ENCODE measurements at places on chromosomes 11 and 22.

- DNase-seq: peak; percentile 74
Observed at GRCh38 chr11:119318240-119319135, 1.6 kb upstream of the MCAM start.

- DNase-seq: no peak
Observed at GRCh38 chr22:32684148-32684821, 117.2 kb upstream of the TIMP3 start.

DNA sequence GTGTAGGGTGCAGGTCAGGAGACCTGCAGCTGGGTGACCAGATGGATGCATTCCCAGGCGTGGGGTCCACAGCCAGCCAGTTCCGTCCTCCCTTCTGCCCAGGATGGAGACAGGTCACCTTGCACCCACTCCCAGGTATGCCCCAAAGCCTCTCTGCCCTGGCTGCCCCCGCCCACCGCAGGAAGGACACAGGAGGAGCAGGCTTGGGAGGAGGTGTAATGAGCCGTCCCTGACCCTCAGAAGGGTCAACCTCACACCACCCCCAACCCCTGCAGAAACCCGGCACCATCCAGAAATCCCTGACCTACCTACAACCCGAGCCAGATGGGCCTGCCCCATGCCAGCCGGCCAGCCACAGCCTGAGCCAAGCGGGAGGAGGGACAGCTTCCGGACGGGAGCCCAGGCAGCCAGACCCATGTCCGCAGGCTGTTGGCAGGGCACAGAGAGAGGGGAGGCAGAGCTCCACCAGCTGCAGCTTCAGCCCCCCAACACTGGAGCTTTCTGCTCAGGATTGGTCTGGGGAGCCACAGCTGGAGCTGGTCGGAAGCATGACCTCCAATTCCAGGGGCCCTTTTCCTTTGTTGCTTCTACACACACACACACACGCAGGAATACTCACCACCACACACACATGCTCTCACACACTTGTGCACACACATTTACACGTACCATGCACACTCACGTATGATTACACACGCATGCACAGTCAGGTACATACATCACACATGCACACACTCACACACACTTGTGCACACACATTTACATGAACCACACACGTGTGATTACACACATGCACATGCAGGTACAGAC, 5.3 kb downstream of the IFITM10 start:
- DNase-seq: no peak

GRCh38 chr11:3156282-3156660, 8.8 kb downstream of the OSBPL5 start:
- DNase-seq: peak; percentile 67

DNA sequence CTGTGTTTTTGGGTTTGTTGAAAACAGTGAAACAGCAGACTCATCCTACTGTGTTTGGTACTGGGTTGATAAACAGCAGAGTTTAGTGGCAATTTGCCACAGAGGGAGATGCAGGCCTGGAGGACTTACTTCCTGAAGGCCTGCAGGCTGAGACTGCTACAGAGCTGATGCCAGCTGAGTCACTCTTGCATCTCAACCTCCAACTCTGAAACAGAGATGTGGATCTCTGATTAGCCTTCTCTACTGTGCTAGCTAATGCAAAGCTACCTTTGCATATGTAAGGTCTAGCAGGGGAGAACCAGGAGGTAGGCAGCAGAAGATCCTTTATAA, 14.3 kb downstream of the ATP5MG start:
- DNase-seq: peak; percentile 92

GRCh38 chr11:6285019-6285418, 25.4 kb downstream of the CCKBR start:
- DNase-seq: no peak

- DNase-seq: peak; percentile 96
Observed at GRCh38 chr11:47415949-47416472, 7.6 kb downstream of the SLC39A13 start.

DNA sequence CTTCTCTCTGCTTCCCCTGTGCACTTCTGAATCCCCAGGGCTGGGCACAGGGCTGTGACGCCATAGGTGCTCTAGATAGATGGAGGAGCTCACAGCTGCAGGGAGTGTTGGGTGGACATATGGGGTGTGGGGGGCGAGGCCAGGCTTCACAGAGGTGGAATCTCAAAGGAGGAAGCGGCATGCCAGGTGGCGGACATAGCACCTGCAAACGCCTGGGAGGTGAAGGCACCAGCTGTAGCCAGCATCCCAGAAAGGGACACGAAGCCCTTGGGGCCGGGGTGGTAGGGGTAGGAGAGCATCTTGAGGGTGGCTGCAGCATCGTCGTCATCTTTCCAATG, 14.6 kb upstream of the KCNQ1OT1 start:
- no peak for DNase-seq

GRCh38 chr22:35539910-35540594, 579 bp upstream of the RASD2 start:
- peak; percentile 44 for DNase-seq

DNA sequence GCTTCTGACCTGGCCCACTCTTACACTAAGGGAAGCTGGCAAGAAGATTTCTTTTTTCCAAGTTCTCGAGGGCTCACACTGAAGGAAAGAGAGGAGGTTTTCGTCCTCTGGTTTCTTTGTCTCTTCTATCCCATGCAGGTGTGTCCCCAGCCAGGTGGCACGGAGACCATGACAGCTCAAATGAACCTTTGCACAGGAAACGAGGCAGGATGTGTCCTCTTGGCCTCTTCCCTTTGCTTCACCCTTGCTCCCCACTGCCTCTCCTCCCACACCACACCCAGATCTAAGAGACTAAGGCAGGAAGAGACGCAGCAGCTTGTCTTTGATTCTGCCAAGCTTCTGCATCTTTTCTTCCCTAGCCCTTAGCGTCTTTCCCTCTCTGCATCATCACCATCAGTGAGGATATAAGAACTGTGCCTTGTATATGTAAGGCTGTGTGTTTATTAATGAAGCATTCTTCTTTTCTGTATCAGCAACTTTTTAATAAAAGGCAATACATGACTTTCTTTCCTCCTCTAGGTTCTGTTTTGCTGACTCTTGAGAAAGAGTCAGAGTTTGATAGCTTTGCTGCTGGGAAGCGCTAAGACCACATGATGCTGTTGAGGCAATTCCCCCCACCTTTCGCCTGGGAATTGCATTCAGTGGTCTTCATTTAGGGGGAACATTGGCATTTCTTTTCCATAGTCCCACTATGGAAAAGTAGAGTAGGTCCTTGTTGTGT, 56.0 kb upstream of the PARVA start:
- no peak for DNase-seq

GRCh38 chr11:35003186-35003585, 86.8 kb downstream of the PDHX start:
- DNase-seq: peak; percentile 72

DNA sequence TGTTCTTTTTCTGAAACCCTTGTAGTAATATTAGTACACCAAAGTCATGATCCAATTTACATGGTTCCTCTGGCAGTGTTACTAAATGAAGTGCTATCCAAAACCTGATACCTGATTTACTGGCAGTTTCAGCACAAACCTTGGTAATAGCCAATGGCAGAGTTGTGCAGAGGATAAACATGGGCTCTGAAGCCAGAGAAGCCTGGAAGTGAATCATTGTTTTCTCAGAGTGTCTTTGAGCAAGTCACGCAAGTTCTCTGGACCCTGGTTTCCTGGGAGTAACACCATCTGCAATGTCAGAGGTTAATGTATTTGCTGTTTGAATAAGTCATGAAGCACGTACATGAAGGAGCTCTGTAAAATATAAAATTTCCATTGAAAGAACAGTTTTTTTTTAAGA, 222.3 kb upstream of the NARS2 start:
- peak; percentile 84 for DNase-seq

DNA sequence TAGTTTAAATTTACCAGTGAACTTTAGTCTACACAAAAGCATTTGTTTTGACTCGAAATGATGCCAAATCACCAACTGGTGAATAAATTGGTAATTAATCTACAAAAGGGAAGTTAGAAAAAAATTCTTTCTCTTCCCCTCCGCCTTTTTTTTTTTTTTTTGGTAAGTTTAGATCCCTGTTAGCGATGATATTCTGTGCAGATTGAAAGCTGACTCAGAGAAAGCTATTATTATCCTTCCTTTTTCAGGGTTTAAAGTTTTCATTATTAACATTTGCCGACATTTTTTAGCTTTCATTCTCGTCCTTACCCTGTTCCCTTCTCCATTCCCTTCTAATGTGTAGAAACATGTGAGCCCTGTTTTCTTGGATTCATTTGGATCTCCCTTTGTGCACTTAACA, 16.8 kb upstream of the NUP160 start:
- no peak for DNase-seq

DNA sequence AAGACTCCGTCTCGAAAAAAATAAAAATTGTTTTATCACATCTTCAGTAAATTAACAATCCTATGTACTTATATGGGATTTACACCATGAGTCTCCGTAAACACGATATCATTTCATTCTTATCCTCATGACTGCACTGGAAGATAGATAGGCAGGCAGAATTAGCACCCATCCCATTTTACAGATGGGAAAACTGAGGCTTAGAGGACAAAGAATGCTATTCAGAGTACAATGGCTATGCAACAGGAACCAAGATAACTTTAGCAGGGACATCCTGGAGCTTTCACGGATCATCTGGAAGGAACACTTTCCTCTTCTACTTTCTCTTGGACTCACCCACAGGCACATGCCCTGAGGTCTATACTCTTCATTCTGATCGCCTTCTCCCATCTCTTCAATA, 14.6 kb upstream of the SGSM1 start:
- no peak for DNase-seq

GRCh38 chr11:74570266-74571061, 21.9 kb upstream of the POLD3 start:
- DNase-seq: peak; percentile 42

DNA sequence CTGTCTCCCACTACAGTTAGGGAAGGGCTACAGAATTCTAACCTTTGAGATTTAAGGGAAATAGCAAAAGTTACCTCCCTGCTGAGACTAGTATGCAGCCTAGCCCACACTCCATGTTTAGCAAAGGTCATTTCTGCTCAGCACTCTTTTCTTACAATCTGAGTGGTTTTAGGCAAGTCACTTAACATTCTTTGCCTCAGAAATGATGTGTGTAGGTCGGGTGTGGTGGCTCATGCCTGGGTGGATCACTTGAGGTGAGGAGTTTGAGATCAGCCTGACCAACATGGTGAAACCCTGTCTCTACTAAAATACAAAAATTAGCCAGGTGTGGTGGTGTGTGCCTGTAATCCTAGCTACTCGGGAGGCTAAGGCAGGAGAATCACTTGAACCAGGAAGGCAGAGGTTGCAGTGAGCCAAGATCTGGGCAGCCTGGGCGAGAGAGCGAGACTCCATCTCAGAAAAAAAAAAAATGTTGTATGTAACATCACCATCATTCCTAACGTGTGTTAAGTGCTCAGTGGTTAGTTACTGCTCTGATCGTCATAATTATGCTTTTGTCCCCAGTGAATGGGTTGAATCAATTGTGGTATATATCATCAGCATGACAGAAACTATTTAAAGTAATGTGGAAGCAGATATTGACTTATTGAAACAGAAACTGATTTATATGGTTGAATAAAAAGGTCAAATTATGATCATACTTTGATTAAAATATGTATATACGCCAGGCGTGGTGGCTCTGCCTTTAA, 55.0 kb downstream of the COPB1 start:
- DNase-seq: no peak

DNA sequence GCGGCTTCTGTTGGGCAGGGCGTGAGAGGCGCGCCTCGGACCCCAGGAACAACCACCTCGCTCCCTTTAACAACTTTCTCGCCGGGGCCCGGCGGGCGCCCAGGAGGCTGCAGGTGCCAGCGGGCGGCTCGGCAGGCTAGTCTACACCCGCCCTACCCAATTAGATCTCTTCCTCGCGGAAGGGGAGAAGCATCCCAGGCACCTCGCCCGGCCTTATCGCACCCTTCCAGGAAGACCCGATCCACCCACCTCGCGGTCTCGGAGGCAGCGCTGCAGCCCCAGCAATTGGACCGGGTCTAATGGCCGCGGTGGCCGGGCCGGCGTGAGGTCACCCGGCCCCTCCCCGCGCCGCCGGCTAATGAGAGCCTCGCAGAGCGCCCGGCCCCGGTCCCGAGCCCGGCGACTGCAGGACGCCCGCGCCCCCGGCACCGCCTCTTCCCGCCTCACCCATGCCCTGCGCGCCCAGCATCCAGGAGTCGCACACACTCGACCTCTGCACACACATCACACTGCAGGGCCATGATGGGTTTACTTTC, at the start of gene PLAAT3:
TSS of gene PLAAT3 (minus strand) at position 298 of the 536 bp plus-strand sequence. CDS start 419 bp downstream, outside the sequence.
- no peak for DNase-seq

GRCh38 chr11:20084921-20085814, 75.1 kb downstream of the DBX1 start:
- DNase-seq: no peak

DNA sequence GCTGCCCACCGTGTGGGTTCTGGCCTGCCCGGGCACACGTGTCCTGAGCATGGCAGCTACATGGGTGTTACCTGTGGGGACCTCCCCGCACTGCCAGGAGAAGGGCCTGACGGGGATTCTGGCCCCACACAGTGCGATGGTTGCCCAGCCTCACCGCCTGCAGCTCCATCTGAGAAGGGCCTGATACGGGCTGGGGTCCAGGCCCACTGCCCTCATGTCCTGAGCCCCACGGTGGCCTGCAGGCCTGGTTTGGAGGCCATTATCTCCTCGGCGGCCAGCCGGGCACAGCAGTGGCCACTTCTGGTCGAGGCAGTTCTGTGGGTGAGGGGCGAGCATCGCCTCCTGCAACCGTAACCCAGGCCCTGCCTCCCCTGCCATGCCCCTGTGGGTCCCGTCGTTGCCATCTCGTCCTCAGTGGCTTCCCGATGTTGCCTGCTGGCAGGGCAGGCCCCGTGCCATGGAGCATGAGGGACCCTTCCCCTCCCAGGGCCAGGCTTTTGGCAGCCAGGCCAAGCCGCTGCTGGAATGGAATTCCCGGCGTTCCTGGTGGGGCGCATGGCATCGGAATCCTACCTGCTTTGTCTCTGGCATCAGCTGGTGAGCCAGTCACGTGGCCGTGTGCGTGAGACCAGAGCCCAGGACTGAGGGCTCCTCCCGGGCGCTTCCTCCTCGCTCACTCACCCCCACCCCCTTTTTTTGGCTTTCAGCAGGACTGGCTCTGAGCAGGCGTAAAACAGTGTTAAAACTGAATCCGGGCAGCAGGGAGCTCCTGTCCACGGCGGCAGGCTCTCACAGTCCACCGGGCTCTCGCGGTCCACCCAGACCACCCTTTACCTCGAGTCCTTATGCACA, 71.9 kb upstream of the PPARA start:
- DNase-seq: no peak

- DNase-seq: no peak
Observed at GRCh38 chr11:118342503-118343161, at the start of gene CD3D. Gene CD3D (minus strand): TSS chr11:118342705. CDS start chr11:118342607, 98 bp downstream.

Data from fibroblast of upper back skin (primary cell).